Activated CD8-positive, alpha-beta T cell treated with anti-CD3 and anti-CD28 coated beads for 36 hours (primary cell): ENCODE measurements at places on chromosomes 11 and 22. TPM values are rescaled to one million over a fixed set of nuclear protein-coding genes. Genes with fewer than 3 reads are reported as not detected.
A peak's percentile ranks its signal among the peaks of the same experiment; 100 is the strongest.

PRR33 gene
- total RNA-seq: 0.16 TPM

LMF2 gene
- total RNA-seq: 48.0 TPM

GRCh38 chr11:12160680-12161079 is 50.3 kb downstream of the MICAL2 start:
- DNase-seq: no peak
- H3K4me1 ChIP-seq: peaks cover 55% of the 10 kb centered on the region
- no peak overlapping the region for H3K4me3 ChIP-seq
- peaks cover 19% of the 10 kb centered on the region for H3K36me3 ChIP-seq

DNA sequence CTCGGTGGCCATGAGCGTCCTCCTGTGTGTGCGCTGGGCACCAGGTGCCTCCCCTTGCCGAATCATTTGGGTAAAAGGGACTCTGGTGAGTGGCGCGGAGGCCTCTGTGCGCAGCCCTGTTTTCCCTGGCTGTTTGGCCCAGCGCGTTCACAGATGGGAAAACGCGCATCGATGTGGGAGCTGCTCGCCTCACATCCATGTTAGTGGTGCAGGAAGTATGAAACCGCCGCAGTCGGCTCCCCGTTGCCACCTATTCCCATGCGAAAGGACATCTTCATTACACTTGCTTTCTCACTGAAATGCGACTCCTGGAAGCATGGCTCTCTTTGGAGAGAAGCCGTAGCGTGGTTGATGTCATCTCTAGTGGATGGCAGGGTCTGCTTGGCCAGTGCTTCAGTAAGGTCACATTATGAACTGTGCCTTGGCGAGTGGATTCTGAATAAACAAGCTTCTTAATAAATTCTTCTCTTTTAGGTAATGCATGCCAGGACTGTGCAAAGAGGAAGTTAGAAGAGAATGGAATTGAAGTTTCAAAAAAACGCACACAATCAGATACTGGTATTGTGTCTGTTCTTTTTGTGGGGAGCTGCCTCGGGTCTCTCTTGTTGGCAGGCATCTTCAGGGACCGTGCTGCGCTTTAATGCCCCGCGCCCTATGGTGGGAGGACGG is 26.3 kb downstream of the FAM118A start:
- H3K4me1 ChIP-seq: peaks cover 27% of the 10 kb centered on the region
- no peak overlapping the region for H3K4me3 ChIP-seq
- H3K27ac ChIP-seq: no peak overlapping the region

- no peak overlapping the region for H3K27ac ChIP-seq
- H3K36me3 ChIP-seq: no peaks in the 10 kb centered on the region
- H3K27me3 ChIP-seq: peaks cover 9% of the 10 kb centered on the region
- no peak overlapping the region for H3K4me3 ChIP-seq
- H3K4me1 ChIP-seq: no peaks in the 10 kb centered on the region
- DNase-seq: no peak
These were observed 420.0 kb downstream of the DYNC2H1 start for GRCh38 chr11:103529181-103529684.

GRCh38 chr22:37218771-37219411 is 6.6 kb upstream of the SSTR3 start:
- no peaks in the 10 kb centered on the region for H3K27me3 ChIP-seq
- DNase-seq: peak; percentile 85
- peak overlapping the region; percentile 76 for H3K4me3 ChIP-seq
- H3K27ac ChIP-seq: peak overlapping the region; percentile 94
- H3K4me1 ChIP-seq: peaks cover 74% of the 10 kb centered on the region
- H3K36me3 ChIP-seq: peaks cover 47% of the 10 kb centered on the region

DNA sequence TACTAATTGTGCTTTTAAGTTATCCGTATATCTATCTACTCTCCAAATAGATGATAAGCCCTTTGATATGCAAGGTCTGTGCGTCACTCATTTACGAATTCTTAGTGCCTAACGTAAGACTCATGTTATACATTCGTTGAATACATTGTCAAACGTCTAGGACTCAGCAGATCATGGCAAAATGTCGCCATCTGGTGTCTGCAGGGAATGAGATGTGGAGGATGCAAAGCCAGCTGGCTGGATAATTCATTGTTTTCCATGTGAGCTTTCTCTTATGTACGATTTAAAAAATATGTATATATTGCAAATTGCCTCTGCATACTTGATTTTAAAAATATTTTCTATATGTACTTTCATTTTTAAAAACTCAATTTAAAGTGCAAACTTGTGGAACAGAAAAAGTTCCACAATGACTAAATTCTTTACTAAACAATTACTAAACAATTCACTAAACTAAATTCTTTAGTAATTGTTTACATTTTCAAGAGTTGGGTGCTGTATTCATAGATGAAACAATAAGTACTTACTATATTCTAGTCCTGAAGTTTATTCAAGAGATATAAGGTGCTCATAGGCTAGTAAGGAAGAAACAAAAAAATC is 33.8 kb downstream of the ZNF202 start:
- no peak overlapping the region for H3K27ac ChIP-seq
- no peaks in the 10 kb centered on the region for H3K36me3 ChIP-seq
- H3K4me1 ChIP-seq: no peaks in the 10 kb centered on the region
